Stimulated activated CD4-positive, alpha-beta T cell treated with anti-CD3 and anti-CD28 coated beads, Interleukin-12 subunit alpha, Interleukin-12 subunit beta, amount 100 ng/mL, for 24 hours (primary cell): ENCODE measurements at places on chromosomes 11 and 22.

DNA sequence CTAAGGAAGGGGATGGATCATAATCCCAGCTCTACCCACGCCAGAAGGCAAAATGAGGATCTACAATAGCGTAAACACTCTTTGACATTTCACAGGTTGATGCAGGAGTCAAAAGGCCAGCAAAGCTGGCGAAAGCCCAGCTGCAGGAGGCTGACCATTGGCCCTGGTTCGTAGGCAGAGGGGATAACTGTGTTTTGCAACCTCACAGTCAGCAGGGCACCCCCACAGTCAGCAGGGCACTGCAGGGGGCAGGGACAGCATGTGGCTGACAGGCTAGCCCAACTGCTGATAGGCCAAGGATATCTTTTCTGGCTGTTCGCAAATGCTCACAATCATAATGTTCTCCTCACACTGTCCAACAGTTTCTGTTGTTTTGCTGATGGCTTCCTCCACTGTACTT is 372.7 kb downstream of the BUD13 start:
- DNase-seq, result no peak

DNA sequence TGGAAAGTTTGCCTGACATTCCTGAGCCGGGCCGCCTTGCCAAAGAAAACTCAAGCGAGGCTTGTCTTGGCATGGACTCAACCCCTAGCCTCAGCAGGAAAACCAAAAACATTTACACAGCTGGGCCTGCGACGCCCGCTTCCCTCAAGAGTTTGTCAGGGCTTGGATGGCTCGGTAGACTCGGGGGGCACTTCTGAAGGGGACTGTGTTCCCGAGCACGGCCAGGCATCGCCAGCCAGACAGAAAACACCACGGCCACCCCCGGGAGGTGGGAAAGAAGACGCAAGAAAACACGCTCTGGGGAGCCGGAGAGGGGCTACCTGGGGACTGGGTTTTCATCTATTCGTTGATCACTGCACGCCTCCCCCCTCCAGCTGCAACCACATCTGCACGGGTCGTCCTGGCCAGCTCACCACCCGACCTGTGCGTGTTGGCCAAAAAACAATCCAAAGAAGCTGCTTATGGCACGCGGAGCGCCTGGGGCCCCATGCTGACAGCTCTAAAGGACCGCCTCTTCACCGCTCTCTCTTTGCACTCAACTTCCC is 380.7 kb downstream of the MN1 start:
- DNase-seq, result no peak

DNA sequence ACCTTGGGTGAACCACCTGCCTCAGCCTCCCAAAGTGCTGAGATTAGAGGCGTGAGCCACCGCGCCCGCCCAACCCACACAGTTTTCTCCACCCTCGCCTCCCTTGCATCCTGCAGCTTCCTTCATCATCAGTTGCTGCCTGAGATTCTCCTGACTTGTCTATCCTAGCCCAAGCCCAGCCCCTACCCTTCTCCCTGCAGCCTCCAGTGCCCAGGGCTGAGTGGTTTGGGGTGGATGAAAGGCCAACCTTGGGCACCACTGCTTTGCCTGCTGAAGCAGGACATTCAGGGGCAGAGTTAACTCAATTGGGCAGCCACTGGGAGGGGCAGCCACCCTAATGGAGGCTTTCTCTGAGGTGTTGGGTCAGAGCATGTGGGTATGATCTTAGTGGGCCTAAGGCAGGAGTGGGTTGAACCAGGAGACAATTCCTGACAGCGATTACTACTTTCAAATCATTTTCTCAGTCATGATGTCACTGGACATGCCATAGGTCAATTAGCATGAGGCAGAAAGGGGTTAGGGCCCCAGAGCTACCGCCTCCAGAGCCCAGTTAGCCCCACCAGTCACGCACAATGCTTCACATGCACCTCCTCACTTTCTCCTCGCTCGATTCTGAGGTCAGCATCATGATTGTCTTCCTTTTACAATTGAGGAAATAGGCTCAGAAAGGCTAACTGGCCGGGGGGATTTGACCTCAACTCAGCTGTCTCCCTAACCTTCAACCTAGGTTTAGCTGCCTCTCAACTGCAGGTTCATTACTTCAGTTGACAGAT is 1.0 kb upstream of the FKBP2 start:
- no peak for DNase-seq

GRCh38 chr22:44305888-44306287 is 6.9 kb downstream of the SHISAL1 start:
- no peak for DNase-seq

GRCh38 chr11:95295382-95296149 is 64.6 kb upstream of the SESN3 start:
- DNase-seq, result no peak

GRCh38 chr11:77821349-77821851 is 456 bp downstream of the AAMDC start:
- DNase-seq, result no peak

DNA sequence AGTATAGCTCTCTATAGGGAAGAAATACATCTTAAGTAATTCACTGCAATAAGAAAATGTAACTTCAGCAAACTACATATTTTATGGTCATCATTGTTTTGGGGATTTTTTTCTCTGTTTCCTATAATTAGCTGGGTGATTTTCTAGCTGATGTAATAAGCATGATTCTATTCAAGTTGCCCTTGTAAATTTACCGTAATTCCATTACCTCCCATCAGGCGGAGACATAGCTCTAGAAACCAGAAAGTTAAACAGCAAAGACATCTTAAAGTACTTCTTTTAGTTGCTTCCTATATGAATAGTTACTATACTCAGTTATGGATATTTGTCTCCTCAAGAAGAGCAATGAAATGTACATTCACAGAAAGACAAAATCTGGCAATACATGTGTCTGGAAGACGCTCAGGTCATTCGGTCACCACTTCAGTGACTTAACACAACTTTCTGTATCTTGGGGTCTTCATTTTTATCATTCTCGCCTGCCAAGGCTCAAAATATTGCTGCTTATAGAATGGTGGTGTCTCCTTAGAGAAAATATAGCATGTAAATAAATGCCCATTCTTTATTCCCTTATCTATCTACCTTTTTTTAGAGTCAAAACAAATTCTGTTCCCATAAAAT is 239.9 kb upstream of the ZC3H12C start:
- DNase-seq, result no peak

DNA sequence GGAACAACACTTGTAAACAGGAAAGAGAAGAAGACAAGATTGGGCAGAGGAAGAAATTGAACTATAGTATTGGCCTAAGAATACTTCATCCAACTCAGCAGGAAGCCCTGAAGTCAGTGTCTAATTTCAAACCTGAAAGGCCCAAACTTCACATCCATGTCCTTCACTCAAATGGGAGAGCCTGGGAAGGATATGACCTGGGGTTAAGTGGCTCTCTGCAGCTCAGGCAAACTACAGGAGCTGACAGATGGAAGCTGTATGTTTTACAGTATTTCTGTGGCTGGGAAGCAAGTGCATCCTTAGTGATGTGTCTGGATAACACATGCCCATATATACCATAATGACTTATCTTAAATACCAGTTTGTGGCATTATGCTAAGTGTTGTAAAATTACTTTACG is 196.2 kb downstream of the SOX6 start:
- no peak for DNase-seq

DNA sequence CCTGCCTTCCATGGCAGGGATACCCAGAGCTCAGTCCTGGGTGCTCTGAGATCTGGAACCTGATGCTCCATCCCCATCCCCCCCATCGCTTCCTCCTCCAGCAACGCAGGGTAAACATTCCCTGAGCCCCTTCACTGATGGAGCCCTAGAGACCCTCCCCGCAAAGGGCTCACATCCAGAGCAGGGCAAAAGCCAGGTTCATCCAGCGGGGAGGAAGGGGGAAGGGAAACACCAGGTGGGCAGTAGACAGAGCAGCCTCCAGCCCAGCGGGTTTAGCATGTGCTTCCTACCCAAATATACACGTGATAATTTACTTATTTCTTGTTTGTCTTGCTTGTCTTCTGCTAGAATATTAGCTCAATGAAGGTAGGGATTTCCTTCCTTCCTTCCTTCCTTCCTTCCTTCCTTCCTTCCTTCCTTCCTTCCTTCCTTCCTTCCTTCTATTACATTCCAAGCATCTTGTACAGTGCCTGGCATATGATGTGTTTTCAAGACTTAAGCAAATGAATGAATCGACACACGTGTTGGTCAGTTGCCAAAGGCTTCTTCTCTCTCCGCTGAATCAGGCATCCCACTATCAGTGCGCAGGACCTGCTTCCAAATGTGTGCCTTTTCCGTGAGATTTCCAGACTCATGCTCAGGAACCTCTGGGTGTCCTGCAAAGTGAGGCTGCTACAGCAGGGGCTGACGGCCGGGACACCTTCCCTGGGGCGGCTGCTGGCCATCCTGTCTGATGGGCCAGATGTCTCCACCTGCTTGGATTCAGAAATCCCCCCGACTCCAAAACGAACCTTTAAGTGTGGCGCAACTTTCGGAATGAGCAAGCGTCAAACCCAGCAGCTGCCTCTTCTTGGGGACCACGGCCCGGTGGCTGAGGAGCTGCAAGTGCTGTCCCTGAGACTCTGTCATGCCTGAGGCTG is 955.1 kb downstream of the BRD1 start:
- DNase-seq, result no peak

DNA sequence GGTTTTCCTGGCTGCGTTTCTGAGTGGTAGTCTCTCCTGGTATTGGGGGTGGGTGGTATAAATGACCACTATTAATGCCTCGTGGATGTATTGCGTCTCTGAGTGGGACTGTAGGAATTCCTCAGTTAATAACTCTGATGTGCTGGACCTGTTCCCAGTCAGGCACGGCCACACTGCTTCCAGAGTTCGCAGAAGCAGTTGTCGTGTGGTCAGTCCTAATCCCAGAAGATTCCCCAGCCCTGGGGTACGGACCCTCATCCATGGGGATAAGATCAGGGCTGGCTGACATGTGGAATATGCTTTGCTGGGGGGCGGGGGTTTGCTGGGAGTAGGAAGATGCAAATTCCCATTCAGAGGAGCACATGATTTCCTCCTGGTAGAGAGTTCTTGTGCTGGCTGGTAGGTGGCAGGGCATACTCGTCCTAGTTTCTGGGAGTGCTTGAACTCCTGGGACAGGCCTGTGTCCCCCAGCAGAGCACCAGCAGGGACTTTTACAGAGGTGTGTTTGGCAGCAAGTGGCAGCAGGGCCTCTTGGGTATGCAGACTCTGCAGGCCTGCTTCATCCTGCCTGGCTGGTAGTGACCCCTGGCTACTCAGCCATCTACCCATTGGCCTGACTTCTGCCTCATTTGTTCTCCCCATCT is 157.4 kb downstream of the NAV2 start:
- DNase-seq, result no peak
